Fibroblast of skin of scalp (primary cell): ENCODE measurements at places on chromosomes 3 and 15.
A peak's percentile ranks its signal among the peaks of the same experiment; 100 is the strongest.

GRCh38 chr15:27782125-27782524 is 317.0 kb downstream of the OCA2 start:
- no peak for DNase-seq

DNA sequence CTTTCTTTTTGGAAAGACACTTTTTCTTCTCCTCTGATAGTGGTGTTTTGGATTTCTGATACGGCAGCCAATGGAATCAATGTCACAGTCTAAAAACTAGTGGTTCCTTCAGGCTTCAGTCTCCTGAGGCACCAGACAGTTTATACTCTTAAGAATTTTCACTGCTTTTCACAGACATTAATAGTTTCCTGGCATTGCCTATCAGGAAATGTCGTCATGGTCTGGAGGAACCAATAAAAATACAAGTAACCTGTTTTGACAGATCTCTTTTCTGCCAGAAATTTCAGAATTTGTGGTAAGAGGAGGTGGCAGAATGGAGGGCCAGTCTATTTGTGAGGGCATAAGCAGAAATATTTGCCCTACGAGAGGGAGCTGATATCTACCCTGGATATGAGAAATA is 44.8 kb downstream of the FILIP1L start:
- DNase-seq, result no peak

- peak; percentile 12 for DNase-seq
Measured at GRCh38 chr3:57518276-57518915, 25.7 kb downstream of the DNAH12 start.

- DNase-seq, result peak; percentile 50
Measured at GRCh38 chr3:141487521-141488252, 860 bp downstream of the RASA2 start.

- DNase-seq, result peak; percentile 49
Measured at GRCh38 chr3:49656541-49657112, 17.5 kb upstream of the APEH start.

- no peak for DNase-seq
Measured at GRCh38 chr3:120196812-120197211, 88.2 kb downstream of the GPR156 start.

GRCh38 chr15:55928955-55929354 is 64.5 kb downstream of the NEDD4 start:
- DNase-seq, result no peak

- DNase-seq, result peak; percentile 61
Measured at GRCh38 chr3:150365132-150365604, 42.9 kb upstream of the TSC22D2 start.

DNA sequence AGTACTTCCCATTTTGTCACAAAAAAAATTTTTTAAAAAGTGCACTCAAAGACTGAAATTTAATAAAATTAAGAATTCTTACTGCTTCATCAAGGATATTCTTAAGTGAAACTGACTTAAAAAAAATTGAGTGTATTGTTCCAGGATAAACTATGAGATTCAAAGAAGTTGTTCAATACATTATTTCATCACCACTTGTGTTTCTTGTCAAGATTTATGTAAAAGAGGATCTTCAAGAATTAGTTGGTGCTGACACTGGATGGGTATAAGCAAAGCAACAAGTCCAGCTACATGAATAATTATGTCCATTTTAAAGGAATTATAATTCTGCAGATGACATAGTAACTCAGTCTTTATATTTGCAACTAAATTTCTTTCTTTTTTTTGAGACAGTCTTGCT is 4.3 kb upstream of the AP4E1 start:
- no peak for DNase-seq

GRCh38 chr15:63553388-63553791 is 43.8 kb upstream of the FBXL22 start:
- DNase-seq, result peak; percentile 96

- no peak for DNase-seq
Measured at GRCh38 chr3:120095979-120096426, 1.8 kb upstream of the GSK3B start.

- DNase-seq, result no peak
Measured at GRCh38 chr3:76352511-76353284, 567.3 kb upstream of the ZNF717 start.

GRCh38 chr3:186775999-186776398 is 7.4 kb upstream of the EIF4A2 start:
- peak; percentile 28 for DNase-seq

GRCh38 chr3:141248064-141248463 is 16.4 kb downstream of the PXYLP1 start:
- no peak for DNase-seq

DNA sequence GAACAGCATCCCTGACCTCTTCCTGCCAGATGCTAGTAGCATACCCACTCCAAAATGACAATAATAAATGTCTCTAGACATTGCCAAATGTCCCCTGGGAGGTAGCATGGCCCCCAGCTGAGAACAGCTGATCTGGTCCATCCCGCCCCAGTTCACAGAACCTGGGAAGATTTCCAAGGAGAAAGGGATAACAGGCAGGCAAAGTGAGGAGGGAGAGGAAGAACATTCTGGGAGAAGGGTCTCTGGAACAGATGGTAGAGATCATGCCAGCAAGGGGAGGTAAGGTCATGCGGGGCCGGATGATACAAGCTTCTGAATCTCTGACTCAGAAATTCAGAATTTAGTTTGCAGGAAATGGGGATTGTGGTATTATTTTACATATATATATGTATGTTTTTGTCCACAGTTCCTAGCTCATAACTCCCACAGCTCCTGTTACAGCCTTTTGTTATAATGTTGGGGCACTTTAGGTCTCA is 192.7 kb downstream of the SUCLG2 start:
- peak; percentile 83 for DNase-seq

DNA sequence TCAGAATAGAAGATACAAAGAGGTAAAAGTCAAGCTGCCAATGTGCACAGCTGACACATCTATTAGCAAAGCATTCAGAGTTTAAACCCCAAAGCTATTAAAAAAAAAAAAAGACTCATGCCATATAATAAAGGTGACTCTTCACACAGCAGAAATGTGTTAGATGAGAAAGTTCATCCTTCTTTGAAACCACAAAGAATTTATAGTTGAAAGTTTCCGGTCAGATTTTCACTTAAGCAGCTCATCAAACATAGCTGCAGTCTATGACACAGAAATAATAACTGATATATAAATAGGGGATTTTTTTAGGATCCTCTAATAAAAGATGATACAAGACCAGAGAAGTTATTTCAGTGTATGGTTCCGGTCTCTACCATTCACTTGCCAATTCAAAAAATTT is 76.6 kb downstream of the WWTR1 start:
- DNase-seq, result no peak

DNA sequence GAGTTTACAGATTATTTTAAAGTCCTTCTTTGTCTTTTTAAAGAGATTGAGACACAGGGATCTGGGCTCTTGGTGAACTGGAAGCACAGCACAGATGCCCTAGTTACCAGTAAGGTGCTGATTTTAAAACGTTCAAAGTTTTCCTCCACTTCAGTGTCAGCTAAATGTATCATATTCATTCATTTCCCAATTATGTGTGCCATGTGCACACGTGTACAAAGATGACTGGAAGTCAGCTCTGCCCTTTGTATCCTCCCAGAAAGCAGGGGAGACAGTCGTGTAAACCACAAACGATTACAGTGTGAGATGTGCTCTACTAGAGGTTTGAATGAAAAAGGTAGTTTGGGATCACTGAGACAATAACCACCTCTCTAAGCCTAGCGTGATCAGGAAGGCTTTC is 730 bp downstream of the ZKSCAN7 start:
- peak; percentile 9 for DNase-seq

GRCh38 chr3:5187920-5188418 is 462 bp downstream of the EDEM1 start:
- DNase-seq, result peak; percentile 26

DNA sequence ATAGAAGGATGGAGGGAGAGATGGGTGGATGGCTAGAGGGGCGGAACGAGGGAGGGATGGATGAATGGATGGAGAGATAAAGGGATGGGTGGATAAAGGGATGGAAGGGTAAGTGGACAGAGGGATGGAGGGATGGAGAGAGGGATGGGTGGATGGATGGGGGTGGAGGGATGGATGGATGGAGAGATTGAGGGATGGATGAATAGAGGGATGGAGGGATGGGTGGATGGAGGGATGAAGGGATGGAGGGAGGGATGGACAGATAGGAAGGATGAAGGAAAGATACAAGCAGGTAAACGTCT is 313.3 kb downstream of the UACA start:
- no peak for DNase-seq

GRCh38 chr15:83108266-83109219 is 1.1 kb downstream of the TM6SF1 start:
- peak; percentile 35 for DNase-seq

DNA sequence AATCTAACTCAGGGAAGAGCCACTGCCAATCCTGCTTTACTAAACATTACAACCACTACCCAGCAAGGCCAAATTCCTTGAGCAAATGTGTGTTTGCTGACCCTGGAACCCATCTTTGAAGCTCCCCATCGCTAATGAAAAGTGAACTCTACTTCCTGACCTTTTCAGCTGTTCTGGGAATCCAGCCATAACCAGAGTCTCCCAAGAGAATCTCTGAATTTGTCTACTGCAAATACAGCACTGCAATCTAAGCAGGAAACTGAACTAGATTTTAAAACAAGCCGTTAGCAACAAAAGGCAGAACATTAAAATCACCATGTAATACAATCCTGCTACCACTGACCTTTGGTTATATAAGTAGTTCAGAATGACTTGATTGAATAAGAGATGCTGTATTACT is 309.2 kb downstream of the MAGI1 start:
- peak; percentile 87 for DNase-seq

DNA sequence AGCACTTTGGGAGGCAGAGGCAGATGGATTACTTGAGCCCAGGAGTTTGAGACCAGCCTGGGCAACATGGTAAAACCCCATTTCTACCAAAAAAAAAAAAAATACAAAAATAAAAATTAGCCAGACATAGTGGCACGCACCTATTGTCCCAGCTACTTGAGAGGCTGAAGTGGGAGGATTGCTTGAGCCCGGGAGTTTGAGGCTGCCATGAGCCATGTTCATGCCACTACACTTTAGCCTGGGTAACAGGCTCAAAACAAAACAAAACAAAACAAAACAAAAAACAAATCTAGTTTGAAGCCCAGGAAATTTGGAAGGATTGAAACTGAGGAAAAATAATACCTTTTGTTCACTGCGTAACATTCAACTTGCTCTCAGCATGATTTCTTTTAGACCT is 16.6 kb downstream of the TMOD3 start:
- DNase-seq, result no peak

- no peak for DNase-seq
Measured at GRCh38 chr3:11636394-11636770, 7.3 kb downstream of the VGLL4 start.

DNA sequence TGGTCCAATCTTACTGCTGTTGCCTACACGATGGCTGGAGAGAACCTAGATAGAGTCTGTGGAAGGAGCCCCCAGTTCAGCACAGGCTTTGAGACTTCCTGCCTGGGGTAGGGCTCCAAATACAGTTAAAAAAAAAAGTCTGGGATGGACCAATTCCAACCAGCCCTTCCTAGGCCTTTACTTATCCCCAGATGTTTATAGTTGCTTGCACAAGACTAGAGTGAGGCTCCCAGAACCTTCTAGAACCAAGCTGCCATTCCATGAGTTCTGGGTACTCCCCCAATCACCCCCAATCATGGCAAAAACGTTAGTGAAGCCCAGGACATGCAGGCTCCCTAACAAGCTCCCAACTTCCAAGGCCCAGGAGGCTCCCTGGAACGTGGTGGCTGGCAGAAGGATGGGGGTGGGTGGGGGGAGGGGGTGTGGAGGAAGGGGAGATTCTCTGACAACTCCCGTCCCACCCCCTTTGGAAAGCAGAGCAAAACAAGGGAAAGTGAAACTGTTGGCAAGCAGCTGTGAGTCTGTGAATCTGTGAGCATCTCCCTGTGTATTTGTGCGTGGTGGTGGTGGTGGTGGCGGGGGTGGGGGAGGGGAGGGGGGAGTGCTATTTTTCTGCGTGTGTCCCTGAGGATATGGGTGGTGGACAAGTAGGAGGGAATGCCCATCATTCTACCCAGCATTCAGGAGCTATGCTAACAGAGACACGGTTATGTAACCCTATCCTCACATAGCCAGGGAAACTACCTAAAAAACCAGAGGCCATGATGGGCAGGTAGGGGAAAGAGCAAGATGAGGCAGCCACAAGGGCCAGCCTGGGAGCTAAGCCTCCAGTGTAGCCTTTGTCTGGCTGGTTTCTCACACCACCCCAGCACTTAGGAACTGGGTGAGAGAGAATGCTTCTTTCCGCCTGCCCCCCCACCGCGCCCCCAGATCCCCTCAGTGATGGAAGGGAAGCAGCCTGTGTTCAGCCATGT is 2.0 kb downstream of the MST1R start:
- peak; percentile 18 for DNase-seq

DNA sequence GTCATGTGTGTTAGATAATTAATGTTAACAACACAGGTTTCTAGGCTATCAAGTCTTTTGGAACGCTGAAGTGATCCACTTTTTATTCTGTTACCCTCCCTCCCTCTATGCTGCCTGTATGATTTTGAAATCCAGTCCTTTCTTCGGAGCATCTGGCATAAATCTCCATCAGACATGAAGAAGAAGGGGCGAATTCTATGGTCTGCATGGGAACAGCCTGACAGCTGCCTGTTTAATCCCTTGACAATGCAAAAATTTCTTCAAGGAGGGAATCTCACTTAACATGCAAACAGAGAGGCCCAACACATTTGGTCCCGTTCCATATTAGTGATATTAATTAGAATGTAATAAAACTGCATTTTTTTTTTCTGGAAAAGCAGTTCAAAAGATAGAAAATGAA is 145.2 kb downstream of the VGLL3 start:
- no peak for DNase-seq

- no peak for DNase-seq
Measured at GRCh38 chr15:44813231-44813630, 76.9 kb downstream of the TRIM69 start.

DNA sequence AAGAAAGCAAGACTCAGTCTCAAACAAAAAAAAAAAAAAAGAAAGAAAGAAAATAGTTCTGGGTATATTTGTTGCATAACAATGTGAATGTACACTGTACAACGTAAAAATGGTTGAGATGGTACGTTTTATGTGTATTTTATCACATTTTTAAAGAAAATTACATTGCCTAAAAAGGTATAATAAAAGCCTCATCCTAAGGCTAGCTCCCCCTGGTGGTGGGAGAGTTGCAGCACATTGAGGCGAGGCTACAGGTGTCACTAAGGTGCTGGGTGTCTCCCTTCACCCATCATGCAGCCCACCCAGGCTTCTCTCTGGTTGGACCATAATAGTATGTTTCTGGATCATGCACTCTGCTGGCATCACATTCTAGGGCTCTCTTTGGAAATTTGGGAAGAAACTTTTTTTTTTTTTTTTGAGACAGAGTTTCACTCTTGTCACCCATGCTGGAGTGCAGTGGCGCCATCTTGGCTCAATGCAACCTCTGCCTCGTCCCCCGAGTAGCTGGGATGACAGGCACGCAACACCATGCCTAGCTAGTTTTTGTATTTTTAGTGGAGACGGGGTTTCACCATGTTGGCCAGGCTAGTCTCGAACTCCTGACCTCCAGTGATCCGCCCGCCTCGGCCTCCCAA is 12.4 kb upstream of the RAB11A start:
- peak; percentile 65 for DNase-seq
